ENCODE measurements at places on chromosomes 6 and 20.
A peak's percentile ranks its signal among the peaks of the same experiment; 100 is the strongest.

DNA sequence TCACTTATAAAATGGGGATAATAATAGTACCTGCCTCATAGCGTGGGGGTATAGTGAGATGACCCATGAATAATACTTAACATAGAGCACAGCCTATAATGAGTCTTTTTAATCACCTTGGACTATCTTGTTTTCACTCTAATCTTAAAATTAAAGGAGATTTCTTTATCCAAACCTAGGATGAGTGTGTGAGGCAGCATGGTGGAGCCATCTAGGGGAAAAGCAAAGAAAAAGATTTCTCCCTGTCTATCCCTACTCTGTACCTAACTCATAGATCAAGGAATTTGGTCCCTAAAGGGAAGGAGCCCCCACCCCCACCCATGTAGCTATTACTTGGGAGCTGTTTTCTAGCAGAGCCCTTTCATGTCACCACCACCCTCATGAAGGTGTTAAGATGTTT is 45.2 kb upstream of the PAK5 start:
- no peak overlapping the region for H3K27ac ChIP-seq
- no peaks in the 10 kb centered on the region for H3K36me3 ChIP-seq
- H3K27me3 ChIP-seq, result no peaks in the 10 kb centered on the region
- no peak overlapping the region for H3K4me3 ChIP-seq

DNA sequence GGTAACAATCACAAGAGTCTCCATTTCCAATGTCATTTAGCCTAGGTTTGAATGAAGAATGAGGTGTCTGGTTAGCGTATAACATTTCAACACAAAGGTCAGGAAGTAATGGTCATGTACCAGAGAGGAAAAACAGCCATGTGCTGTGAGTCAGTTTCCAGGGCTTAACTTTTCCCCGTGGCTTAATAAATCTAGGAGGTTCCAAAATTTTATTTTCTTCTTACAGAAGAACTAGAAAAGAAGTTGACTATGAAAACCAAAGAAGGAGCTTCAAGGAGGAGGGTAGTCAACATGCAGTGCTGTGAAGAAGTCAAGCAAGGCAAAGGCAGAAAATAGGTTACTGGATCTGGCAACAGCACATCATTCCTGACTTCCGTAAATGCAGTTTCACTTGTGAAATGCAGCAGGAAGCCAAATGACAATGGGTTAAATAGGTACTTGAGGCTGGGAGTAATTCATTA is 8.4 kb upstream of the GABRR2 start:
- no peaks in the 10 kb centered on the region for H3K36me3 ChIP-seq
- no peaks in the 10 kb centered on the region for H3K27me3 ChIP-seq
- H3K4me1 ChIP-seq, result peaks cover 29% of the 10 kb centered on the region

DNA sequence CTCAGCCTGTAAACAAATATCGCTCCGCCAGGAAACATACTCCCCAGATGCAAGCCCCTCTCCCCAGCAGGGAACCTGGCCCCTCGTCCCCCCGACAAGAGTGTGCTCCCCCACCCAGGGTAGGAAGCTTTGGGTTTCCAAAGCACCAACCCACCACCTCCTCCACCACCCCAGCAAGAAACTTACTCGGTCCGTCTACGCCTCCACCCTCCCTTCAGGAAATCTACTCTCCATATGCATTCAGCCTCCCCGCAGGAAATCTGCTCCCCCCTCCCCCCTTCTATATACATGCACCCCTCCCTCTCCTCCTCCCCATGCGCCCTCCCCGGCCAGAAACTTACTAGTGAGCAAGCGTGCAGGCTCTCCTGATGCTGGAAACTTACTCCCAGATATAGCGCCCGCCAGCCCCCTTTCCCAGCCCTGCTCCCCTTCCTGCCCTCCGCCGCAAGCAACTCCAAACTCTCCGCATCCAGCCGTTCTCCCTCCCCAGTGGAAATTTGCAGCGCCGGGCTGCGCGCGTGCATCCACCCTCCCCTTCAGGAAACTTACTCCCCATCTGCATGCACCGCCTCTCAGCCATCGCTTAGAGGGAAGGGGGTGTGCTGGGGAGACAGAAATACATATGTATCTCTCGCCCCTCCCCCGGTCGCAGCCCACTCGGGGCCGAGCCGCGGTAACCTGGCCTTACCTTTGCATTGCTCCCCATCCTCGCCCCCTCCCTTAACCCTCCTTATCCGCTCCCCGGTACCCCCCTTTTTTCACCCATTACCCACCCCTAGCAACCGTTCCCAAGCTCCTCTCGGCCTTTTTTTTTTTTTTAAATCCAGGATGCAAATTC is at the start of gene TRERF1:
TRERF1 (minus strand) TSS at position 594 of the 838 bp plus-strand sequence. CDS start 182,336 bp downstream, outside the sequence.
- no peaks in the 10 kb centered on the region for H3K36me3 ChIP-seq
- peak within 1 kb of the TSS; percentile 92 for H3K27ac ChIP-seq

- H3K27ac ChIP-seq, result no peak overlapping the region
- no peaks in the 10 kb centered on the region for H3K27me3 ChIP-seq
- no peak for DNase-seq
- H3K4me3 ChIP-seq, result no peak overlapping the region
Observed at GRCh38 chr6:151009576-151009975, 144.1 kb downstream of the MTHFD1L start.

GRCh38 chr6:156877126-156877863 is 100.1 kb downstream of the ARID1B start:
- no peak overlapping the region for H3K27ac ChIP-seq
- H3K27me3 ChIP-seq, result no peaks in the 10 kb centered on the region
- no peak overlapping the region for H3K4me3 ChIP-seq
- H3K4me1 ChIP-seq, result peaks cover 14% of the 10 kb centered on the region
- H3K36me3 ChIP-seq, result no peaks in the 10 kb centered on the region
- no peak for DNase-seq

DNA sequence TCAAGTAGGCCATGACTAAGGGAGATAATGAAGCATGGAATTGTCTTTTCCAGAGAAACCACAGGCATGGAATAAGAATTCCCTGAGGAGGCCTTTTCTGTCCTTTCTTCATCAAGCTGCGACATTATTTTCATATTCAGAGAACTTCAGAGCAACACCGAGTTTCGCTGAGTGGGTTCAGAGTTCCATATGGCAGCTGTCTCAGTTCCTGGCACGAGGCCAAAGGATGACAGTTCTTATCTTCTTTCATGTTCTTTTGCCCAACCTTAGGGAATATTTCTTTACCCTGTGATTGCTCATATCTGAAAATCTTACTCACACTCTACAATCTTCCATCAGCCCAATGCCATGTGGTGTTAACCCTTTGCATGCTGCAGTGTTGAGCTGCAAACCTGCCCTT is 135.3 kb upstream of the BMP2 start:
- no peak overlapping the region for H3K4me3 ChIP-seq
- H3K36me3 ChIP-seq, result no peaks in the 10 kb centered on the region
- peaks cover 2% of the 10 kb centered on the region for H3K27me3 ChIP-seq
- H3K4me1 ChIP-seq, result no peaks in the 10 kb centered on the region
- no peak overlapping the region for H3K27ac ChIP-seq

DNA sequence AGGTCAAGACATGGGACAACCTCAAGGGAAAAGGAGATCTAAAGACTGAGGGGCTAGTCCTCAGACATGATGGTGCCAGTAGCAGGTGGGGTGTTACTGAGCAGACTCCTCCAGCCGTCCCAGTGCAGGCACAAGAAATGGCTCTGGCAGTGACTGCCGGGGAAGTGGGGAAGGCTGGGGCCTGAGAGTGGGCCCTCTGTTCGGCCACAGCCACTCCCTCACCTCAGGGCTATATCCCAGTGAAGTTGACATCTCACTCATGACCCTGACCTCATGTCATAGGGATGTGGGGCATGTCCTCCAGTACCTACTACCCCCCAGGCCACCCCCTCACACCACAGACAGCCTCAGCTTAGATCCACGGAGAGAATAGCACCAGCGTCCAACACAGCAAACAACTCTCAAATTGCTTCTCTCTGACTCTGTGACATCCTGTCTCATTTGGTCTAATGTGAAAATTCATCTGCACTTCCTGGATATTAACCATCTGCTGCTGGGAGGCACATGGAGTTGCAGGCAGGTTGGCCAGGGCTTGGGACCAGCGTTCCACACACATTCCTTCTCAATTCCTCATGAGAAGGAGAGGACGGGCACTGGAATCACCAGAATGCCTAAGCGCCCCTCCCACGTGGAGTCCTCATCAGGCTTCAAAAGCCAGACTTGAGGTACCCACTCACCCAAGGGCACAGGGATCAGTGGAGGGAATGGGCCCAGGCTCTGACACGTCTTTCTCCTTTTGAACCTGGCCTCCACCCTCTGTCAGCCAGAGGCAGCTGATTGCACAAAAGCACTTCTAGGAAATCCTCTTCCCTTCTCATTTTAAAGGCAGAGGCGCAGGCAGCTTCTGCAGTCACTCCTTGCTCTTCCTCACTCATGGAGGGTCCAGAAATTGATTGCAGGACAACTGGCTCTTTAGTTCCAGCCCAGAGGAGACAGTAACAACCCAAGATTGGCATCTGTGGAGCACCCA is 163.6 kb upstream of the CST7 start:
- no peaks in the 10 kb centered on the region for H3K36me3 ChIP-seq
- no peak overlapping the region for H3K27ac ChIP-seq
- no peaks in the 10 kb centered on the region for H3K27me3 ChIP-seq
- H3K4me3 ChIP-seq, result no peak overlapping the region

- no peaks in the 10 kb centered on the region for H3K4me1 ChIP-seq
- DNase-seq, result no peak
- H3K27me3 ChIP-seq, result no peaks in the 10 kb centered on the region
- no peak overlapping the region for H3K27ac ChIP-seq
- no peaks in the 10 kb centered on the region for H3K36me3 ChIP-seq
Observed at GRCh38 chr6:143528164-143528811, 16.8 kb upstream of the FUCA2 start.

GRCh38 chr6:21230536-21230935 is 363.0 kb upstream of the SOX4 start:
- no peaks in the 10 kb centered on the region for H3K4me1 ChIP-seq
- no peaks in the 10 kb centered on the region for H3K27me3 ChIP-seq
- no peak overlapping the region for H3K27ac ChIP-seq
- DNase-seq, result no peak
- H3K36me3 ChIP-seq, result peaks cover 34% of the 10 kb centered on the region

DNA sequence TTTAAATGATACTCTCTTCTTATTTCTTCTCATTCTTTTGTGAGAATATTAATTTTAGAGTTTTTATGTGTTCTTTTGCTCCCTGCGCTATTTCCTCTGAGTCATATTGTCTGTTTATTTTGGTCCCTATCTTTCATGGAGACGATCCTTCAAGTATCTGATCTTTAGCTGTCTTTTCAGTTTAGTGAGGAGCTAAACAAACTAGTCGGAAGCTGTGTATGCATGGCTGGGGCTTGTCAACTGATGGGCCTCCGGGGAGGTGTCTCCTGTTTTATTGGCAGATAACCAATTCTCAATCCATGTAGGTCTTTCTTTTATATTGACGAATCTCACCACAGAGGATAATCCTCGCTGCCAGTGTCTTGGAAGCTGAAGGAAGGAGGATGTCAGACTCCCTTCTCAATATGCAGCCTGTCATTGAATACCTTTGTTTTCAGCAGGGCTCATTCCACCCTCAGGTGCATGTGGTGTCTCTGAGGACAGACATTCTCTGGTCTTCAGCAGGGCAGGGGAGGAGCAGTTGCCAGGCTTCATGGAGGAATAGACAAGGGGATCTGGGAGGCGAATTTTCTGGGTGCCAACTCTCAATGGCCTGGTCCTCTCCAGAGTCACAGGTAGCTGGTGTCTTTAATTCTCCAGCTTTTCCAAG is 64.9 kb downstream of the RNF182 start:
- H3K36me3 ChIP-seq, result no peaks in the 10 kb centered on the region
- no peak for DNase-seq

GRCh38 chr20:44166477-44166876 is 20.5 kb downstream of the JPH2 start:
- H3K36me3 ChIP-seq, result no peaks in the 10 kb centered on the region
- no peak for DNase-seq
- no peak overlapping the region for H3K4me3 ChIP-seq
- H3K27ac ChIP-seq, result peak overlapping the region; percentile 67

- H3K27ac ChIP-seq, result peak overlapping the region; percentile 68
- no peak for DNase-seq
- H3K4me1 ChIP-seq, result peaks cover 44% of the 10 kb centered on the region
- no peaks in the 10 kb centered on the region for H3K36me3 ChIP-seq
- H3K27me3 ChIP-seq, result no peaks in the 10 kb centered on the region
Observed at GRCh38 chr6:129671442-129672340, 38.3 kb downstream of the ARHGAP18 start.

GRCh38 chr6:89596484-89596883 is 42.1 kb downstream of the LYRM2 start:
- H3K36me3 ChIP-seq, result no peaks in the 10 kb centered on the region
- H3K27ac ChIP-seq, result no peak overlapping the region
- no peaks in the 10 kb centered on the region for H3K27me3 ChIP-seq
- no peaks in the 10 kb centered on the region for H3K4me1 ChIP-seq
- no peak for DNase-seq
- no peak overlapping the region for H3K4me3 ChIP-seq

GRCh38 chr6:35149891-35150566 is 8.9 kb upstream of the TCP11 start:
- H3K4me3 ChIP-seq, result no peak overlapping the region
- no peaks in the 10 kb centered on the region for H3K36me3 ChIP-seq
- H3K27ac ChIP-seq, result no peak overlapping the region
- no peaks in the 10 kb centered on the region for H3K27me3 ChIP-seq
- no peak for DNase-seq

DNA sequence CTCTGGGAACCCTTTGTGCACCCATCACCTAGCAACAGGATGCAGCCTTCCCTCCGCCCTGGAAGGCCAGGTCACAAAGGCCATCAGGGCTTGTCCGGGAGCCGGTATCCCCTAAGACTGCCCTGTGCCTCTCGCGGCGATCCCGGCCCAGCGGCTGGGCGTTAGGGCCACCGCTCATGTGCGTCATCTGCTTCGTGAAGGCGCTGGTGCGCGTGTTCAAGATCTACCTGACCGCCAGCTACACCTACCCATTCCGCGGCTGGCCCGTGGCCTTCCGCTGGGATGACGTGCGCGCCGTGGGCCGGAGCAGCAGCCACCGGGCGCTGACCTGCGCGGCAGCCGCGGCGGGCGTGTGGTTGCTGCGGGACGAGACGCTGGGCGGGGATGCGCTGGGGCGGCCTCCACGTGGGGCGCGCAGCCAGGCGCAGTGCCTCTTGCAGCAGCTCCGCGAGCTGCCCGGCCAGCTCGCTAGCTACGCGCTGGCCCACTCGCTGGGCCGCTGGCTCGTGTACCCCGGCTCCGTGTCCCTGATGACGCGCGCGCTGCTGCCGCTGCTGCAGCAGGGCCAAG is at the start of gene ABHD16B:
ABHD16B (plus strand) TSS at position 134 of the 570 bp plus-strand sequence; CDS start at position 177, 43 bp downstream.
- no peak within 1 kb of the TSS for H3K4me3 ChIP-seq
- H3K4me1 ChIP-seq, result peaks cover 33% of the 10 kb centered on the region
- H3K27ac ChIP-seq, result no peak within 1 kb of the TSS
- H3K27me3 ChIP-seq, result no peaks in the 10 kb centered on the region
- DNase-seq, result no peak

DNA sequence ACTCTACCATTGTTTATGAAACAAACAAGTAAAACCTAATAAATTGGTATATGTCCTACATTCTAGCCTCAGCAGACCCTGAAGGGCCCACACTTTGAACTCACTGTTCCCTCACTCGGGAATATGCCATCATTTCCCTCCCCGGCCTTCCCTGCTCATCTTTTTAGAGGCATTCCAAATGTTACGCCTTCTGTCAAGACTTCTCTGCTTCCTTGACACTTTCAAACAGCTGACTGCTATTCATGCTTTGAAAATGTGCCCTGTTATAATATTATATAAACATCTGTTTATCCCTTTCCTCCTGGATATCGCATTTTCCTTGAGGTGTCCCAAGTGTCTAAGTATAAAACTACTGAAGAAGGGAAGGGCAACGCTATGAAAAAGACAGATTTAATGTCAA is 249.5 kb upstream of the THEMIS start:
- H3K36me3 ChIP-seq, result no peaks in the 10 kb centered on the region
- no peaks in the 10 kb centered on the region for H3K4me1 ChIP-seq
- no peaks in the 10 kb centered on the region for H3K27me3 ChIP-seq
- DNase-seq, result no peak
- H3K27ac ChIP-seq, result no peak overlapping the region
- no peak overlapping the region for H3K4me3 ChIP-seq
